ENCODE measurements at places on chromosomes 6 and 20.

GRCh38 chr6:159360306-159360705, 191.1 kb downstream of the FNDC1 start:
- DNase-seq: no peak

DNA sequence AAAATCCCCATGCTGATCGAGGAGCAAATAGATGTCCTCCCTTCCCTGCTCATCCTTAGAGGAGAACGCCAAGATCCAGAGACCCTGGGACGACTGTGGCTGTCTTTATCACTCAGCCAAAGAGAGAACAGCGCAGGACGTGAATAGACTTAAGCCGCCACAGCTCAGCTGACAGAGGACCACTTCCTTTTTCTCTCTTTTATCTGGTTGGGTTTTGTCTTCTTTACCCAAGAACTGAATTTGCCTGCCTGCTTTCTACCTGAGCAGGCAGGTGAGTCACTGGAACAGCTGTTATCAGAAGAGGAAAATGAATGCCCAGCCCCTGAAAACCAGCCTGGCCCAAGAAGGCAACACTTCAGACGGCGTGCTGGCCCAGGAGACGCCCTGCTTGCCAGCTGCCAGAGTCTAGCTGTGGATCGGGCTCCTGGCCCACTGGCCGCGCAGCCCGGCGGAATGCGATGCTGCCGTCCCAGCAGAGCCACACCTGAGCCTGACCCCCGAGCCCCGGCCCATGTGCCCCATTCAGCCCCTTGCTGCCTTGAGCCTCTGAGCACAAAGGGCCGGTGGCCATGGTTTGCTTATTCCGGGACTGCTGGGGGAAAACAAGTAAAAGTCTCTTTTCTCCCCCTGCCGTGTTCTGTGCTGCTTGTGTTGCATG, 82.1 kb downstream of the TCP11 start:
- no peak for DNase-seq

- DNase-seq: no peak
Measured at GRCh38 chr20:48393737-48394314, 434.0 kb downstream of the PREX1 start.

DNA sequence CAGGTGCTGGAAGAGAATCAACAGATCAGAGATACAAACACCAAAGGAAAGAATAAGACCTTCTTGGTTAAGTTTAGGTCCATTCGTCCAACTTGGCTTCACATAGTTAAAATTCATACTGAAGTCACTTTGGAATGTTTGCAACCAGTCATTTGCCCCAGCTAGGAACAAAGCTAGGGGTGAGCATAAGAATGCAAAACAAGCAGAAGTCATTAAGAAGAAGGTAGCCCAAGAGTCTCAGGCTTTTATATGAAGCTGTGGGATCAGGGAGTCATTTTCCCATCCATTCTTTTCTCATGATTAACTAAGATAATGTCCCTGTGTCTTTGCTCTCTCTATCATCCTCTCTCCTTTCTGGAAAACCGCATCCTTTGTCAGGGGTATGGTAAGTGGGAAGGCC, 51.5 kb upstream of the TMEM170B start:
- DNase-seq: no peak

GRCh38 chr20:939606-940005, 23.5 kb upstream of the ANGPT4 start:
- no peak for DNase-seq

GRCh38 chr20:32984196-32984595, 20.0 kb downstream of the SUN5 start:
- DNase-seq: no peak

- no peak for DNase-seq
Measured at GRCh38 chr20:33165416-33166055, 2.4 kb upstream of the BPIFA2 start.

- no peak for DNase-seq
Measured at GRCh38 chr6:14633479-14633878, 515.9 kb downstream of the CD83 start.

DNA sequence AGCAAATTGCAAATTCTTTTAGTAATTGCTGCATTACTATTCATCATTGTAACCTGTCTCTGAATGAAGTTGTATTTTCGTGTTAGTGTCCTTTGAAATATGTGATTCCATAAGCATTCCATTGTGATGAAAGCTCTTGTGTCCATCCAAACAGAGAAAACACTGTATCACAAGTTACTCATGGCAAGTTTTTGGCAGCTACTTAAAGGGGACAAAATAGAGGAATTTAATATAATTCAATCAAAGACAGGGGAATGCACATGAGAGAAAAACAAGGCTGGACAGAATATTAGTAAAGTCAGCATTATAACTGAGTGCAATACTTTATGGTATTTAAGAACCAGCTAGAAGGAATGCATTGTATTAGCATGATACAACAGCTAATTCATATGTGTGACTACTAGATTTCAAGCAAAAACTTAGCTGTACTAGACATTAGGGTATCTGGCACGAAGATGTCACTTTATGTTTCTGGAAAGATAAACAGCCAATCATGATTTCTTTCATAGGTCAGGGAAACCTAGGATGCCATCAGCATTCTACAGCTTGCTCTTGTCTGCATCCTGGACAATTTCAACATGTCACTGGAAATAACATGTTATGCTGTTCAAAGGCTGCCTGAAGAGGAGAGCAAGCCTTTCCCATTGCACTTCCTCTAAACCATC, 270.6 kb upstream of the MARCKS start:
- DNase-seq: no peak

GRCh38 chr20:43450841-43451799, 6.6 kb upstream of the SRSF6 start:
- DNase-seq: no peak

- no peak for DNase-seq
Measured at GRCh38 chr6:12049165-12049564, 37.1 kb downstream of the HIVEP1 start.

DNA sequence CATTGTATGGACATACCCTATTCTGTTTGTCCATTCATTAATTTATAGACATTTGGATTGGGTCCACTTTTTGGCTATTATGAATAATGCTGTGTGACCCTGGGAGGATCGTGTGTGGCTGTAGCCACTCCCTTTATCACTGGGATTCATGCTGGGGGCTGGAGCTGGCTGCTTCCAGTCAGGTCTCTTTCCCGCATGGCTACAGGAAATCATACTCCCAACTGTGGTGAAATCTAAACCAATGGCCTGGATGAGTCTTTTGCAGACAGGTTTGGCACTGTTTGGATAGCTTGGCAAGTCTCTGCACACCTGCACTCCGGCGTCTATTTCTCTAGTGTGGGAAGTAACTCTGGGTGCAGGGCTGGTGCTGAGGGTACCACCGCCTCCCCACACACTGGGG, 80.4 kb downstream of the RIN2 start:
- no peak for DNase-seq

GRCh38 chr6:110327391-110327790, 30.8 kb downstream of the METTL24 start:
- no peak for DNase-seq

- no peak for DNase-seq
Measured at GRCh38 chr20:14142964-14143627, 147.8 kb downstream of the MACROD2 start.

DNA sequence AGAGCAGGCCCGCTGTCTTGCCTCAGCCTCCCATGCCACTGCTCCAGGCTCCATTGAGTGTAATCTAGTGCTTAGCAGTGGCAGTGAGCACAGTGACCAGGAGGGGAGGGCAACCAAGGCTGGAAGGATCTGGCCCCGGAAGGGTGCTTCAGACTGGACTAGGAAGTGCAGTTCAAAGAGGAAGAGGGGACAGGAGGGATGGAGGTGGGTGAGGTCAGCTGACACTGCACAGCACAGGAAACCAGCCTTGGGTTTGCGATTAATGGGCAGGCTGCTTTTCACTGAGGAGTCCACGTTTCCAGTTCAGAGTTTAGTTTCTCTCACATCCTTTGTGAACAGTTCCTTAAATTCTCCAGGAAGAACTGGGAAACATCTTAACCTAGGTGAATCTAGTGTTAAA, 46.9 kb downstream of the CDS2 start:
- no peak for DNase-seq

GRCh38 chr6:28944412-28944865, 20.7 kb upstream of the TRIM27 start:
- DNase-seq: peak; percentile 36

DNA sequence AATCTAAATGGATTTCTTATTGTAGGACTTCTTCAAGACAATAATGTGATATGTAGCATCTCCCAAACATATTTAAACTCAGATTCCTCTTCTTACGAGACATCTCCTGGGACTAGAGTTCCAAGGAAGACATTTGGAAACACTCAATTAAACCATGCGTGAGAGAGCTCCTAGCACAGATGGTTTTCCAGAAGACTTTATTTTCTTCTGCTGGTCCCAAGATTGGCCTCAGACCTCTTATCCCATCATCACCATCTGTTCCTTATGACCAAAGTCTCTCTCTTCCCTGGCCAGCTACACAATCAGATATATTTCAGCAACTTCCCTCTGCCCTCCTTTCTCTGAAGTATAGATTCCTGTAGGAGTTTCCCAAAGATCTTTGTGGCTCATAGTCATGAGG, 93.2 kb upstream of the JARID2 start:
- no peak for DNase-seq

DNA sequence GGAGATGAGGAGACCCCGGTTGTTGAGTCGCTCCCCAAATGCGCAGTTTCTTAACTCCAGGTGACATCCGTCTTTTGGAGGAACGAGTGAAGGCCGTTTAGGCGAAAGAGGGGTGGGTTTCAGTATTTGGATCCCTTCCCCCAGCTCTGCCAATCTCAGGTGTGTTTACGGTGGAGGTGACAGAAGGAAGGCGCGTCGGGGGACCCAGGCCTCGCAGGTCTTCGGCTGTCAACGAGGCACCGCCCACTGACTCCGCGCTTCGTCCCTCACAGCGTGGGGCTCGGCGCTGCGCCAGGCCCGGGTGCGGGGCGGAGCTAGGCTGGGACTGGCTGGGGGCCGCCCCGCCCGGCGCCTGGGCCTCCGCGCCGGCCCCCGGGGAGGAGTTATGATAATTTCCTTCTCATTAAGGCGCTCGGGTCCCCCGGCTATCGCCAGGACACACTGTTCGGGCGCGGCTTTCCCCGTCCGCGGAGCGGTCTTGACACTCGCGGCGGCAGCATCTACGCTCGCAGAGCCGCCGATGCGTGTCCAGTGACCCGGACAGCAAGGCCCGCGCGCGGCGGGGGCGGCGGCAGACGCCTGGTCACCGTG, at the start of gene TFAP2C:
Gene TFAP2C, plus strand, starts transcription at position 434 of the 591 bp plus-strand sequence. CDS start 239 bp downstream, outside the sequence.
- peak; percentile 28 for DNase-seq

GRCh38 chr6:106961801-106962200, 12.7 kb downstream of the CD24 start:
- DNase-seq: no peak

- no peak for DNase-seq
Measured at GRCh38 chr6:89559487-89559886, 79.1 kb downstream of the LYRM2 start.

DNA sequence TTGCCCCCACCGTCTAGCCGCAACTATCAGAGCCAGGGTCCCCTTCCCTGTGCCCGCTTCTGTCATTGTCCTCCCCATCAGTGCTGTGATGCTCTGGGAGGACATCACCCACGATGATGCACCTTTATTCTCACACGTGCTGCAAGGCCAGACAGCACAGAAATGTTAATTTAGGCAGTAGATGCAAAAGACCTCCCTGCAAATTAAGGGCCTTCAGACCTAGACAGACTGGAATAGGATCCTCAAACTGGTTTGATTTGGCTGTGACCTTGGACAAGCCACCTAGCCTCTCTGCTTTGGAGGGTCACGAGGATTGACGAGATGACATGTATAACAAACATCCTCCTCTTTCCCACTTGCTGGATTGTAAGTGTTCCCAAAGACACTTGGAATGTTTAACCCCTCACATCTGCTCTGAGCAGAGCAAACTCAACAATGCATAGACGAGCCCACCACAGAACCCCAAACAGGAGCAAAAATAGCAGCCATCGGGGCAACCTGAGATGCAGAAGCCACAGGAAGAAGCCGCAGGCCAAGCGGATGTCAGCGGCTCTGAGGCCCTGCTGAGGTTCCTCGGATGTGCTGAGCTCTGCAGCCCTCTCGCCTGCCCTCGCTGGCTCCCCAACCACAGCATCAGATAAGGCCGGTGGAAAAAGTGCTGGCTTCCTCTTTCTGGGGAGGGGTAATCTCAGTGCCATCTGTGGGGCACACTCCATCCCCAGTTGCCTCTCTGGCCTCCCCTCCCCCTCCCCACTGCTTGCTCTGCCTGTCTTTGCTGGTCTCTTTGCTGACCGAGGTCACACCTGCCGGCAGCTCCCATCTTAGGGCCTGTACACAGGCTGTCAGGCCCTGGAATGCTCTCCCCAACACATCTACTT, 35.3 kb downstream of the TOX2 start:
- no peak for DNase-seq

- no peak for DNase-seq
Measured at GRCh38 chr6:161074496-161075121, 83.0 kb downstream of the MAP3K4 start.

DNA sequence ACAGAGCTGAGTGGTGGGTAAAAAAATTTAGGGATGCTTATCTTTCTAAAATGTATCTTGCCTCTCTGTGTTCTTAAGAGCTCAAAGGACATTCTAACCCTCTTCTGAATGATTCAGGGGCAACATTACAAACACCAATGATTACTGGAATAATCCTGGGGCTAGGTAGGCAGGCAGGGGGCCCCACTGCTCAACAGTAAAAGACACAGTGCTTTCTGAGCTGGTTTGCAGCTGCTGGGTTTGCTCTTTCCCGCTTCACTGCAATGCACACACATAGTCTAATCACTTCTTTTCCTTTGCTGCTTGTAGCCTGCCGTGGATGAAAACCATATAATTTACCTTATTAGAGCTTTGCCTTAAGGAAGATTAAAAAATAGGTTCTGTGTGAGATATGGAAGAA, 23.9 kb downstream of the CLDN20 start:
- DNase-seq: no peak

DNA sequence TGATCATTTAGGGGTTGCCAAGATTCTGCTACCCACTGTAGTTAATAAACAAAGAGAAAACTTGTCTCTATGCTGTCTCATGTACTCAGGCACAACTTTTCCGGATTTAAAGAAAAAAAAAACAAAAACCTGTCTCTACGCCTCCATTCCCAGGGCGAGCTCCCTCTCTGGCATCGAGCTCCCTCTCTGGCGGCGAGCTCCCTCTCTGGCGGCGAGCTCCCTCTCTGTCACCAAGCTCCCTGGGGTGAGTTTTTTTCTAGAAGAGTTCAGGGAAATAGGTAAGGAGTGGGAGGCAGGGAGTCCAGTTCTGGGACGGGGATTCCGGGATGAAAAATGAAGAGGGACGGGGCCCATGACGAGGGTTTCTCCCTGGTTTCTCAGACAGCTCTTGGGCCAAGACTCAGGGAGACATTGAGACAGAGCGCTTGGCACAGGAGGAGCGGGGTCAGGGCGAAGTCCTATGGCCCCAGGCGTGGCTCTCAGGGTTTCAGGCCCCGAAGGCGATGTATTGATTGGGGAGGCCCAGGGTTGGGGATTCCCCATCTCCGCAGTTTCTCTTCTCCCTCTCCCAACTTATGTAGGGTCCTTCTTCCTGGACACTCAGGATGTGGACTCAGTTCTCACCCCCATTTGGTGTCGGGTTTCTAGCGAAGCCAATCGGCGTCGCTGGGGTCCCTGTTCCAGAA, 16.5 kb upstream of the HLA-A start:
- no peak for DNase-seq

- DNase-seq: no peak
Measured at GRCh38 chr6:4870821-4871494, 94.8 kb downstream of the CDYL start.

GRCh38 chr20:3312940-3313682, 74.1 kb upstream of the SLC4A11 start:
- DNase-seq: no peak

Data from progenitor cell of endocrine pancreas (in vitro differentiated cells).